A172 (cell line): ENCODE measurements at places on chromosomes 2 and 18. TPM values are rescaled to one million over a fixed set of nuclear protein-coding genes. Genes with fewer than 3 reads are reported as not detected.

Gene SIX2
- not detected in 2 replicates for total RNA-seq

Gene NBAS
- total RNA-seq: 39.0 and 40.2 TPM in 2 replicates

Gene FBXO48
- 0.43 and 0.67 TPM in 2 replicates for total RNA-seq

Gene COL4A4
- total RNA-seq: 0.38 and 0.41 TPM in 2 replicates

GRCh38 chr2:121197369-121198091, 87.5 kb downstream of the TFCP2L1 start:
- peak; percentile 57 for DNase-seq

- DNase-seq: no peak
Measured at GRCh38 chr2:33836628-33837027, 237.5 kb upstream of the FAM98A start.

GRCh38 chr2:241235859-241236593, 47.5 kb downstream of the ANO7 start:
- no peak for DNase-seq

- DNase-seq: peak; percentile 2
Measured at GRCh38 chr2:104406261-104406726, 447.6 kb upstream of the POU3F3 start.

- DNase-seq: no peak
Measured at GRCh38 chr2:136112317-136113208, 5.4 kb downstream of the CXCR4 start.

GRCh38 chr2:56590611-56591010, 406.8 kb downstream of the CCDC85A start:
- no peak for DNase-seq

DNA sequence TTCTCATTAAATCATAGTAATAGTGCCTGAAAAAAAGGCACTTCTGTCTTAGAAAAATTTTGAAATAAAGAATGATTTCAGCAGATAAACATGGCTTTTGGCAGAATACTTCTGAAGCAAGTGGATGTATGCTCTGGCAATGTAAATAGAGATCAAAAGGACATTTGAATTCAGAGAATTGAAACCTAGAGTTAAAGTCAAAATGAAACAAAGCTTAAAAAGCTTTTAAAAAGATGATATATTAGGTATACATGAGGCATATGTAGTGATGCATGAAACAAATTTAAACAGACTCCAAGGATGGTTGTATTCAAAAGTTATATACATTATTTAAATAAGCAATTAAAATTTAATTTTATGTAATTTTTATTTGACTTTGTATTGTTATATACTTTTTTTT, 1344.5 kb upstream of the TMEFF2 start:
- no peak for DNase-seq

DNA sequence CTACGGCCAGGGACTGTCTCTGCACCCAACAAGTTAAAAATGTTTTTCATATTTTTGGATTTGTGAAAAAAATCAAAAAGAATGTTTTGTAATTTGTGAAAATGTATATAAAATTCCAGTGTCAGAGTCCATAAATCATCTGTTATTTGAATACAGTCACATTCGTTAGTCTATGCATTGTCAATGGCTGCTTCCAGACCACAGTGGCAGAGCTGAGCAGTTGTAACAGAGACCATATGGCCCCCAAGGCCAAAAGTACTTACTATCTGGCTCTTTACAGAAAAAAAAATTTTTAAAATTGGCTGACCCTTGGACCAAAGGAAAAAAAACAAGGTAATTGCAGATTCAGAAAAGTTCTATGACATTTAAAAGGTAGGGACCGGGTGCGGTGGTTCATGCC, 86.7 kb upstream of the ATL2 start:
- DNase-seq: no peak

DNA sequence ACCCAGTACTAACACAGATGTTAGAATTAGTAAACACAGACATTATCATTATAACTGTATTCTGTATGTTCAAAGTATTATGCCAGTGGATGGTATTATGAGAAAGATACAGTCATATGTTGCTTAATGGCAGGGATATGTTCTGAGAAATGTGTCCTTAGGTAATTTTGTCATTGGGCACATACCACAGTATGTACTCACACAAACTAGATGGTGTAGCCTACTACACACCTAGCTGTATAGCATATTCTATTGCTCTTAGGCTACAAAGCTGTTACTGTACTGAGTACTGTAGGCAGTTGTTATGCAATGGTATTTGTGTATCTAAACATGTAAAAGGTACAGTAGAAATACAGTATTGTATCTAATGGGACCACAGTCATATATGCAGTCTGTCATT, 53.8 kb downstream of the GTF3C3 start:
- DNase-seq: no peak

DNA sequence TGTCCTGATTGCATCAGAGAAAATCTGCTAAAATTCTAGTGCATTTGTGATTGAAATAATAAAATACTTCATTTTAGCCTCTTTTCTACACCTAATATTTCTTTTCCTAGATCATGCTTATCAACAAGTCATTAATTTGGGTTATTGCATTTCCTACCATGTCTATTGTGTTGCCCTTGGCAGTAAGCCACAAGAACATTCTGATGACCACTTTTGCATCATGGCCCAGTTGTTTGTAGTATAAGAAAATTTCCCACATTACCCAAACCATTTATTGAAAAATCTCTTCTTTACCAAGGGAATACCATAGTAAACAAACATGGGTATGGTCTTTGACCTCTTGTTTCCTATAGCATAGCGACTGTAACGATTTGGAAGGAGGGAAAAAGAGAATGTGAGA, 76.3 kb downstream of the R3HDM1 start:
- DNase-seq: no peak

DNA sequence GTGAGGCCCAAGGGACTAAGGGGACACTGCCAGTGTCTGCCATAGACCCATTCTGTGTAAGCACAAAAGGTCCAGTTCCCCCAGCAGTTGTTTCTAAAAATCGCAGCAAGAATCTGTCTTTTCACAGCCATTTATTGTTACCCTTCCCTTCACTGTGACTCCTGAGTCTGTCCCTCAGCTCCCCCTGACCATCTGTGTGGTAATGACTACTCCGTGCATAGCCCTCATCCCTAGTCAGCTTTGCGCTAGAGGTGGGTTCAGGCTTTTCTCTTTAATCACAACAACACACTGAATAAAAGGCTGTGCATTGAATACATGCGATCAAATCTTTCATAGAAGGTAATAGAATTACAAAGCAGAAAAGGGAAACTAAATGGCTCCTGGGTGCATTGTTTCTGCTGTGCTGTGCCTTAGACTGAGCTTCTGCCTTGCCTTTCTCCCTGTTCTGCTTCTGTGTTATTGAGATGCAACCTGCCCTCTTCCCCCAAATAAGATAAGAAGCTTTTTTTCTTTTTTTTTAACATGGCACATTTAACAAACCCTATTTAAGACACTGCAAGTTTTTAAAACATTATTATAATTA, 836.0 kb upstream of the CDH2 start:
- DNase-seq: no peak

- no peak for DNase-seq
Measured at GRCh38 chr2:239566162-239566994, 165.6 kb upstream of the HDAC4 start.

- DNase-seq: no peak
Measured at GRCh38 chr2:158270536-158270935, 168.9 kb downstream of the UPP2 start.
